A172 (cell line): ENCODE measurements at places on chromosomes 2 and 18.

- DNase-seq = no peak
These were observed 10.4 kb downstream of the TOGARAM2 start for GRCh38 chr2:28991460-28991859.

- DNase-seq = no peak
These were observed 92.4 kb upstream of the DAPL1 start for GRCh38 chr2:158702740-158703139.

DNA sequence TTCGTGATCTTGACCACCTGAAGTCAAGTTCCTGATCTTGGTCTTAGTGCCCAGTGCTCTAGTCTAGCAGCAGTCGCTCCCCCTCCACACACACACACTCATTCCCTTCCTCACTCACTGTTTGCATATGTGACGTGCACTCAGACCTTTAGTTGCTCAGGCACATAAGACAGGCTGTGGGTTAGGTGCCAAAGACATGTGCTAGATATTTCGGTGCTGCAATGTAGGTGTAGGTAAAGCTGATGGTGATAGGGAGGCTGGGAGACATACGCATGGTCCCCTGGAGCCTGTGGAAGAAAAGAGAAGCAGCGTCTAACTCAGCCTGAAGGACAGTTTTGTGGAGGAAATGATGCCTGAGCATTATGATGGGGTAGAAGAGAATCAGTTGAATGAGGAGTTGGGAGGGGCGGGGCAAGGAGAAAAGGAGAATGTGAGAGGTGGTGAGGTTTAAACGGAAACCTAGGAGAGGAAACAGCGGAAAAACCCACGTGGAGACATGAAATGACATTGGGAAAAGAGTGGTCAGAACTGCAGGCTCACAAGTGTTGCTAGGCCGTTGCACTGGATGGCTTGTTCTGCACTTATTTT, 3.8 kb downstream of the TTC39C start:
- DNase-seq = no peak

DNA sequence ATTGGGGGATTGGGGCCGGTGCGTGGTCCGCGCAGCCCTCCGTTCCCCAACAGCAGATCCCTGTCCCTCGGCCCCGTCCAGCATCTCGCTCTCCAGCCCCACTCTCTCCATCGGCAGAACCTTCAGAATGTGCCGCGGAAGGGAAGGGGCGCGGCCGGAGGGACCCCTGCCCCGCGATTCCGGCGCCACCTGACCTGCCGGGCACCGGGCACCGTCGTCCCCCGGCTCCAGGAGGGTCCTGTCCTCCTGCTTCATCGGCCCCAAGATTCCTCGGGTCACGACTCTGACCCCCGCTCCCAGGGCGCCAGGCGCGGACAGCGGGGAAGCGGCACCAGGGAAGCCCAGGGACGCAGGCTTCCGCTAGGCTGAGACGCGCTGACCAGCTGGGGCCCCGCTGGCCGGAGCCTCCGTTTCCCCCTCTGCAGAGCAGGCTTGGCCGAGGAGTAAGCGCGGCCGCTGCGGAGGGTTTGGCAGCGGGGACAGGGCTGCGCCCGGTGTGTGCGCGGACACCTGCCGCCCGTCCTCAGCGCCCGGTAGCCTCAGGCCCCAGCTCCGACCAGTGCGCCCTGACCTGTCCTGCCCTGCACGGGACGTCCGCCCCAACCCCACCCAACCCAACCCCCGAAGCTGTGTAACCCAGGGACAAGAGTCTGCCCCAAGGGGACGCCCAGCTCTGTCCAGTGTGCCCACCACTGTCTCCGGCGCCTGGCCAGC, 16.8 kb upstream of the BOK start:
- no peak for DNase-seq

DNA sequence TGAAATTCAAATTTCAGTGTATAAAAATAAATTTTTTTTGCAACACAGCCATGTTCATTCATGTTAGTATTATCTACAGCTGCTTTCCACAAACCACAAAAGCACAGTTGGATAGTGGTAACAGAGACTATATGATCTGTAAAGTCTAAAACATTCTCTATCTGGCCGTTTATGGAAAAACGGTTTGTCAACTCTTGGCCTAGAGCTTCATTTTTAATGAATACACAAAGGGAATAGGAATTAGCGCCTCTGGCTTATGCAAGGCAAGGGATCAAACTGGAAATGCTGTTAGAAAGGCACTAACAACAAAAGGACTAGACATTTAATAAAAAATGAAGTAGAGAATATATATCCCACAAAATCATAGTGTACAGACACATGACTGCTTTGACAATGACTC, 211.9 kb downstream of the EXOC6B start:
- no peak for DNase-seq

DNA sequence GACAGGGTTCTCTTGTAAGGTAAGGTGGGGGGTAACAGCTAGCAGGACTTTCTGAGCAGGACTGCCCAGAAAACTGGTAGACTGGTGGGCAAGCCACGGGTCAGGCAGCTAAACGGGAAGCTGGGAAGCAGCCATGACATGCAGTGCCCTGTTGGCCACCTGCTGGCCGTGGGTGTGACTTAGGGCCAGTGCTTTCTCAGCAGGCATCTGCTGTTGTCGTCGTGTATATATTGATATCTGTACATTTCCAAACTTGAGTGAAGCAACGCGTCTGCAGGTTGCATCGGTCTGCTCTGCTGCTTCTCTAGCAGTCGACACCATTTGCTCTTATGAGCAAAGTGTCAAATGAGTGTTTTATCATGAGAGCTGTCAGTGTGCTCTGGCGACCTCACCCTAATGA, 31.0 kb downstream of the COA5 start:
- no peak for DNase-seq

DNA sequence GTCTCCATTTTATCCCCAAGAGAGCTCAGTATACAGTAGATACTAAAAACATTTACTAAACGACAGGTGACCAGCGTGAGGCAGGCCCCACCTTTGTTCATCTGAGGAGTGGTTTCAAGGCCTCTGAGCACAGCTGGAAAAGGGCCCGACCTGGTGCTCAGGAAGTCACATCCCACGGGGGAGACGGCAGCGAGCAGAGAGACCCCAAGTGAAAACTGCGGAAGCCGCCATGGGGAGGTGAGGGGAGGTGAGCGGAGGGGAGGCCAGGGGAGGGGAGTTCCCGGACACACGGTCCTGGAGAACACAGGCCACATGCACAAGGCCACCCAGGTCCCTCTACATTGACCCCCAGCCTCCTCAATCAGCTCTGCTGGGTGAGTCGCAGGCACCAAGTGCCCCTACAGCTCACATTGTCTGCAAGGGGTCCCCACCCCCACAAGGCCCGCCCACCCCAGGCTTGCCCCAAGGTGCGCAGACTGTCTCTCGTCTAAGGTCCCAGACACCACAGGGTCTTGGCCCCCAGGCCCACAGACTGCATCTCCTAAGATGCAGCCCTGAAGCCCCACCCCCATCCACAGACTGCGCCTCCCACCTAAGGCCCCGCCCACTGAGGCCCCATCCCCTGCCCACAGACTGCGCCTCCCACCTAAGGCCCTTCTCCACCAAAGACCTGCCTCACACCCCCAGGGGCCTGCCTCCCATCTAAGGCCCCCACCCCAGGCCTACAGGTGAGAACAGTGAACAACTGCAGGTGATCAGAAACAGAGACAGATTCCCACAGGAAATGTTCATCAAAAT, 19.1 kb downstream of the PARD6G start:
- DNase-seq = no peak

DNA sequence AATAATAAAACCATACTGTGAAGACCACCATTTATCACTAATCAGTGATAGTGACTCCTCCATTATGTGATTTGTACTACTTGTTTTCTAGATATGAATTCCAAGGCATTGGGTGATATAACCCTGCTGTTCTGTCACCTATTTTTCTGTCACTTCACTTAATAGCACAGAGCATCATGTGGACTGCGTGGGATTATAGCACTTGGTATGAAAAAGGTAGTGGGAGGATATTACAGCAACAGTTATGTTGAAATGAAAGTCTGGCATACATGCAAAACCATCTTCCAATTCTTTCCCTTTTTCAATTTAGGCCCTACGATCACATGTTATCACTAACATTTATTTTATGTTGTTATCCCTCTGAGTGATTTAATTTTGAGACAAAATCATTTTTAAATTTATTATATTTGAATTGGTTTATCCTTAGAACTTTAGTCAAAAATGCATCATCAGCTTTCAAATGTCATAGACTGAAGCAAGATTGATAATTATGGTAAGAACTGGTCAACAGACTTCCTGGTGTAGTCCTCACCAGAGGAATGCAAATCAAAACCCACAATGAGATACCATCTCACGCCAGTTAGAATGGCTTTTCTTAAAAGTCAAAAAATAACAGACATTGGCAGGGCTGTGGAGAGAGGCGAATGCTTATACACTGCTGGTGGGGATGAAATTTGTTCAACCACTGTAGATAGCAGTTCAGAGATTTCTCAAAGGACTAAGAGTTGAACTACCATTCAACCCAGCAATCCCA, 242.6 kb downstream of the IKZF2 start:
- no peak for DNase-seq

GRCh38 chr2:86617738-86618137, 5.9 kb downstream of the RNF103 start:
- no peak for DNase-seq

GRCh38 chr2:189406586-189407233, 34.6 kb upstream of the WDR75 start:
- no peak for DNase-seq

- DNase-seq = no peak
These were observed 132.2 kb upstream of the CXCR4 start for GRCh38 chr2:136250131-136250530.

- peak; percentile 19 for DNase-seq
These were observed 845 bp downstream of the EML4 start for GRCh38 chr2:42169874-42170521.

DNA sequence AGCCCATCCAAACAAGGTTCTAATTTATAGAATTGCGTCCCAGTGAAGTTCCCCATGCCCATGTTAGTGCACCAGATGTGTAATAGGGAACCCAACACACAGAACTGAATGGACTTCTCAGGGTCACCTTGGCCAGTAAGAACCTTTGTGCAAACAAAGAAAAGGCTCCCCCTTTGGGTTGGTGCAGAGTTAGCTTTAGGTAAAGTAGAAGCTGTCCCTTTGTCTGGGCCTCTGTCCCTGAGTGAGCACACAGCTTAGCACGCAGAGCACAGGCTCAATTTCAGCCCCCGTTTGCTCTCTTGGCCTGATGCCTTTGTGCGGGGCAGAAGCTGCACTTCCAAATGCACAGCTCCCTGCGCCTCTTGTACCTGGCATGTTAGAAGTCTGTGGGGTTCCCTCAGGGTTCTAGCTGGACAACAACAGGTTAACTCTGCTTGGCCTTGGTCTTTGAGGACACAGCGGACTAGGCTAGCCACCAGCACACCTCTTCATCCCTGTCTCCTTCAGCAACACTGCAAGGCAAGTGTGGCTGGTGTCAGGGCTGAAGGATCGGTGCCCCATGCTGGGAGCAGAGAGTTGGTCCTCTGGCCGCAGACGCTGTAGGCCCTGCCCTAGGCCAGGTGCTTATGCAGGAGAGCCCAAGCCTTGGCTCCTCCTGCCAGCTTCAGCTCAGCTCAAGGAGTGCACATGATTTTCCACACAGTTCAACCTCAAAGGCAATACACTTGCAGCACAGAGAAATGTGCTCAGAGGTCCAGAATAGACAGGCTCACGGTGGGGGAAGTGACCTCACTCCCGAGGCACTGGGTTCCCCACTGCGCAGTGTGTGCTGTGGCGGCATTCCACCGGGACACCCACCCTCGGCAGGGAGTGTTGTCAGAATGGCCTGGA, 73.3 kb upstream of the FOSL2 start:
- DNase-seq = peak; percentile 57

- no peak for DNase-seq
These were observed 74.7 kb downstream of the NAB1 start for GRCh38 chr2:190723397-190724090.

DNA sequence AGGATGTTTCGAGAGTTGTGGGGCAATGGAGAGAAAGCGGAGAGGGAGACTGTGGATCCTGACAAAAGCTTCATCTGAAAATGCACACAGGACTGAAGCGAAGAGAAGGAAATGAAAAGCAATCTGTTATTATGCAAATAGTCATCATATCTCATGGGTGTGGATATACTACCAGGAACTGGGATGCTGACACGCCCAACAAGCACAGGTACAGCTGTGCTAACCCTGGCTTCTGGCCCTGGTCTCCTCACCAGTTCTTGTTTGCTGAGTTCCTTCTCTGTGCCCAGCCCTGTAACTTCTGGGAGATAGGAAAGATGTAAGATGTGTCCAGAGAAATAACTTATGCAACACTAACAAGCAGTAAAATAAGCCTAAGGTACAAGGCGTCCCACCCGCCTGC, 358.8 kb downstream of the CMPK2 start:
- no peak for DNase-seq

DNA sequence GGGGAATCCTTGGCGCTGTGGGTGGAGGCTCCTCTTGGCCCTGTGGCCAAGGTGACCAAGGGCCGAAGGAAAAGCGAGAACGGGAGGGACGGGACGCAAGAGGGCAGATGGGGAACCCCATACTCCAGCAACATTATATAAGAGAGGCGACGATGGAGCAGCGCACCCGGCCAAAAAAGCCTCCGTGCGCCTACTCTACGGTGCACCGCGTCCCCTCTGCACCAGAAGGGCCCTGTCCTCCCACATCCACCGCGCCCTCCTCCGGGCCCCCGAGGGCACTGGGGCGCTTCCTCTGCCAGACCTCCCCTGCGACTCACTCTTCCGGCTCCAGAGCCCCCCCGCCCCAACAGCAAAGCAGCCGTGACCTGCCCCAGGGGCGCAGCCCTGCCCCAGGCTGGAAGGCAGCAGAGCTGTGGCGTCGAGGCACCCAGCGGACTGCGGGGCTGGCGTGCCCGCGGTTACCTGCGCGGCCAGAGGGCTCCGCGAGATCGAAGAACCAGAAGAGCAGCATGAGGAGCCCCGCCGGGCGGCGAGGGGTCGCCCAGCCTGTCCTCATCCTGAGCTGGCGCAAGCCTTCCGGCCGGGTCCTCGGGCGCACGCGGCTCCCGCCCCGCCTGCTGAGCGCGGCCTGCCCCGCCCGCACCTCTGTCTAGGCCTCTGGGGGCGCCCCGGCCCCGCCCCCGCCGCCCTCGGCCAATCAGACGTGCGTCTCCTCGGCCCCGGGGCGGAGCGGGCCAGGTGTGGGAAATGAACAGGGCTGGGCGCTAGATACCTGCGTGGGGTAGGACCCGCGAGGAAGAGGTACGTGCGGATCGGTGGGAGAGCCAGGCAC, 106.3 kb upstream of the CD302 start:
- DNase-seq = no peak

DNA sequence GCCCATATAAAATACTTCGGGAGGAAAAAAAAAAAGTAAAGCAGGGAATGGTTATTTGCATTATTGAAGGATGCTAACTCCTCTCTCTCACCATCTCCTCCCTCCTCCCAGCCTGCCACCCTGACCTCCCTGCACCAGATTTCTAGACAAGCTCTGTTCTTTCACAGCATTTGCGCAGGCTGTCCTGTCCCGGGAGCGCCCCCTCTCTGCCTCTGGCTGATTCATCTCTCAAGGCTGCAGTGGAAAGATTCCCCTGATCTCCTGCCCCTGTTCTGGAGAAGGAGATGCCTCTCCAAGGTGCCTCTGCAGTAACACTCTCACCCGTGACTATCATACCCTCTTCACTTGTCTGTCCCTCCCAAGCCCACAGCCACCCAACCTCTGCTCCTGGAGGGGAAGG, 38.5 kb downstream of the COL4A4 start:
- peak; percentile 9 for DNase-seq

GRCh38 chr2:174193737-174194136, 54.6 kb downstream of the OLA1 start:
- DNase-seq = no peak

- no peak for DNase-seq
These were observed 51.4 kb upstream of the GPC1 start for GRCh38 chr2:240383871-240384700.
